Prostate gland (tissue), 2 donors: ENCODE measurements at places on chromosomes 6 and 20.

DNA sequence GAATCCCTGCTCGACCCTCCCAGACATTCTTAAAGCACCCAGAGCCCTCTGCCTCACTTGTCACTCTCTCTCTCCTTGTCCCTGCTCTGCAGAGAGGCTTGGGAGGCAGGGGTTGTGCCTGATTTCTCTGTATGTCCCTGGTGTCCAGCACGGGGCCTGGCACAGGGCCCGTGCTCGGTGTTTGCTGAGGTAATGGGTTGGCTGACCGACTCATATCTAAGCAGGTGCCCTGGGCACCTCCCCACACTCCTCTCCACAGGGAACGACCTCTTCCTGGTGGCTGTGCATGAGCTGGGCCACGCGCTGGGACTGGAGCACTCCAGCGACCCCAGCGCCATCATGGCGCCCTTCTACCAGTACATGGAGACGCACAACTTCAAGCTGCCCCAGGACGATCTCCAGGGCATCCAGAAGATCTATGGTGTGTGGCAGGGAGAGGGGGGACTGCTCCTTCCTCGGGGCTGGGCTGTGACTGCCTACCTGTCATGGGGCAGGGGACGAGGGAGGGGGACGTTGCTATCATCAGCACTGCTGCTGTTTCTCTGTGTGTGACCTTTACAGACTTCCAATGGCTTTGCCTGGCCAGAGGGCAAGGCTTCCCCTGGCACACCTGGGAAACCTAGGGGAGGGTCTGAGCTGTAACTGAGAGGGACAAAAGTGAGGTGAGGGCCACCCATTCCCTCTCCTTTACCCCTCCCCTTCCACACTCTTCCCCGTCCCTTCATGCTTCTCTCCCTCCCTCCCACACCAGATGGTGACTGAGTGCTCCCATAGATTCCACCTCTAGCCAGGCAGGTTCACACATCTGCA, 14.2 kb downstream of the MMP24OS start:
- peak; percentile 33 for DNase-seq

- no peak for DNase-seq
These were observed 338.6 kb downstream of the COL12A1 start for GRCh38 chr6:74867291-74867690.

DNA sequence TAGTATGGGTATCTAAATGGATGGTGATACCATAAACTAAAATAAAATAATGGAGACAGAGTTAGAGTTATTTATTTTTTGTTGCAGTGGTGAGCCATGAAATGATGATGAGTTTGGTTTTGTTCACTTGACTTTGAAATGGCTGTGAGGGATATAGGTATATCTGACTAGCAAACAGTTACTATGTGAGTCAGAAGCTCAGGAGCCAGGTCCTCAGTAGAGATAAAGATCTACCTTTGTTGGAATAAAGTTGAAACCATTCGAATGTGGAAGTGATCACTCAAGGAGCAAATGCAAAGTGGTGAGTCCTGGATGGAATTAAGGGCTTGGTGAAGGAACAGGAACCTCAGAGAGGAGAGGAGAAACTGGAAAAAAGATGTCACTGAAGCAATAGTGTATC, 86.0 kb upstream of the TPD52L1 start:
- DNase-seq: no peak

DNA sequence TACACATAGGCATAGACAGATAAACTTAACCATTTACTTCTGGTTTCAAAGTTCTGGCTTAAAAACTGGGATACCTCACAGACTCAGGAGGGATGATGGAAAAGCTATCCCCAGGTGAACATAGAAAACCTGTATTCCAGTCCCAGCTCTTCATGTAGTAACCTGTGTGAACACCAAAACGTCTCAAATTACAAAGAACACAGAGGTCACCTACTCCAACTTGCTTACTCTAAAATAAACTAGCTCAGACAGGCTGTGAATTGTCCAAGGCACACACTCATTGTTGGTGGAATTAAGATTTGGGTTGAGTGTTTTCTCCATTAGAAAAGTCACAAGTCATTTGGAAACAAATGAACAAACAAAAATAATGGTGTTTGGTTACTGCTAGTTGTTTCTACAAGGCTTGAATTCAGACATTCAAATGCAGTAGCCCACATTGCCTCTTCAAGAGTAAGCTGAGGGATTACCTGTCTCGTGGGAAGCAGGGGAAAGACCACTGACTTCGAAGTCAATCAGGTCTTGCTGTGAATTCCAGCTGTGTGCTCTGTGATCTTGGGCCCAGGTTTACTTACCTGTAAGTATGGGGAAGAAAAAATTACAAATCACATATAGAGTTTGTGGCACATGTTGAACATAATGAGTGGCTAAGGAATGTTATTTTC, 48.2 kb upstream of the LRRC1 start:
- DNase-seq: peak; percentile 56

- DNase-seq: no peak
These were observed at the start of gene HLA-DOB for GRCh38 chr6:32816746-32817204. HLA-DOB (minus strand) TSS chr6:32817002; CDS start chr6:32816951, 51 bp downstream.

GRCh38 chr6:38034274-38034914, 214.9 kb downstream of the ZFAND3 start:
- no peak for DNase-seq
